Right renal cortex interstitium (tissue), 3 donors: ENCODE measurements at places on chromosomes 12 and 14. TPM values are rescaled to one million over a fixed set of nuclear protein-coding genes. Genes with fewer than 3 reads are reported as not detected.

GRCh38 chr14:51638071-51638944, 13.4 kb upstream of the FRMD6 start:
- no peak for DNase-seq

DNA sequence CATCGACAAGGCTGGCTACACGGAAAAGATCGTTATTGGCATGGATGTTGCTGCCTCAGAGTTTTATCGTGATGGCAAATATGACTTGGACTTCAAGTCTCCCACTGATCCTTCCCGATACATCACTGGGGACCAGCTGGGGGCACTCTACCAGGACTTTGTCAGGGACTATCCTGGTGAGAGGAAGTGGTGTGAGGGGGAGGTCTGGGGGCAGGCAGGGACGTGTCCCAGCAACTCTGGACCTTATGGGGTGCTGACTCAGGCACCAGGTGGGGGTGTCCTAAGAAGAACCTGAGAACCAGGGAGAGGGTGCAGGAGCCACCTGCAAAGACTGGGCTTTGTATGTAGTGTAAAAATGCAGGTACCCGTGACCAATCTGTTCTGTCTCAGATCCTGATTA, 5.2 kb downstream of the ENO2 start:
- no peak for DNase-seq

- DNase-seq: no peak
These were observed 28.3 kb downstream of the NID2 start for GRCh38 chr14:52040598-52040997.

GRCh38 chr14:30445852-30446251, 113.1 kb upstream of the G2E3 start:
- DNase-seq: no peak

DNA sequence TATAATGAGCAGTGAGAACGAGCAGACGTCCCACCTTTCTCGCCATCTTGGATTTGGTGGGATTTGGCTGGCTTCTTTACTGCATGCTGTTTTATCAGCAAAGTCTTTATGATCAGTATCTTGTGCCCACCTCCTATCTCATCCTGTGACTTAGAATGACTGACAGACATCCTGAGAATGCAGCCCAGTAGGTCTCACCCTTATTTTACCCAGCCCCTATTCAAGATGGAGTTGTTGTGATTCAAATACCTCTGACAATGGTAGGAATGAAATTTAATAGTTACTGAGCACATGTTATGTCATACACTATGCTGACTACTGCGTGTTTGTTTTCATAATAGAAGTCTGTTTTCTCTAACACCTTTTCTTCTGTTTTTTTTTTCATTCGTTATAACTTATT, 1.9 kb downstream of the TMTC3 start:
- no peak for DNase-seq

DNA sequence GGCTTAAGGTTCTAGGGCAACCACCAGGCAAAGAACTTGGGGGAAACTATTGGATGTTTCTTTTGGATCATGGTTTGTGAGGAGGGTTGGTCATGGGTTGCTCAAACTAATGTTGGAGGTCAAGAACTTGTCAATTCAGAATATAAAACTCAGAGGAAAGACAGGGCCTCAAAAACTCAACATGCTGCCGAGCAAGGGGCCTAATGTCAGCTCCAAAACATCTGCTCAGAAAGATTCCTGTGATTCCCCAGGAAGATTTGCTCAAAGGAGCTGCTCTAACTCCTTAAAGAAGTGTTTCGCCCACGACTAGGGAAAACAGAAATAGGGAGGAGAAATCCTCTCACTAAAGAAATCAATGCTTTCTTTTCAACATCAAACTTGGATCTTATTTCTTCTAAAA, 3.7 kb upstream of the IGF1 start:
- DNase-seq: no peak

DNA sequence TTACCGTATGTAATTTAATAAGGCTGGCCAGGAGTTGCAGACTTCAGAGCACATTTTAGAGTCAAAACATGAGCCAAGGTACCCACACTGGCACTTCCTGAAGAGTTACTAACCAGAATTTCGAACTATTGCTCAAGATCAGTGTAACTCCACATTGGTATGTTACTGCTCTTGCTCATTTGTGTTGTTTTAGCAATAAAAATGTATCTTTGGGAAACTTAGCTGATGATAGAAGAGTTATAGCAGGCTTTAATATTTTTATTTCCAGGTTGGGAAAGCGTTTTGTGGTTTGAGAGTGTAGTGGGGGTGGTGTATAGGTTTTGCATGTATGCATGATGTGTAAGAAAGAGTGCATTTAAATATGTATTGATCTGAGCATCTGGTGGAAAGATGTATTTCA, 96.6 kb downstream of the SCN8A start:
- no peak for DNase-seq

DNA sequence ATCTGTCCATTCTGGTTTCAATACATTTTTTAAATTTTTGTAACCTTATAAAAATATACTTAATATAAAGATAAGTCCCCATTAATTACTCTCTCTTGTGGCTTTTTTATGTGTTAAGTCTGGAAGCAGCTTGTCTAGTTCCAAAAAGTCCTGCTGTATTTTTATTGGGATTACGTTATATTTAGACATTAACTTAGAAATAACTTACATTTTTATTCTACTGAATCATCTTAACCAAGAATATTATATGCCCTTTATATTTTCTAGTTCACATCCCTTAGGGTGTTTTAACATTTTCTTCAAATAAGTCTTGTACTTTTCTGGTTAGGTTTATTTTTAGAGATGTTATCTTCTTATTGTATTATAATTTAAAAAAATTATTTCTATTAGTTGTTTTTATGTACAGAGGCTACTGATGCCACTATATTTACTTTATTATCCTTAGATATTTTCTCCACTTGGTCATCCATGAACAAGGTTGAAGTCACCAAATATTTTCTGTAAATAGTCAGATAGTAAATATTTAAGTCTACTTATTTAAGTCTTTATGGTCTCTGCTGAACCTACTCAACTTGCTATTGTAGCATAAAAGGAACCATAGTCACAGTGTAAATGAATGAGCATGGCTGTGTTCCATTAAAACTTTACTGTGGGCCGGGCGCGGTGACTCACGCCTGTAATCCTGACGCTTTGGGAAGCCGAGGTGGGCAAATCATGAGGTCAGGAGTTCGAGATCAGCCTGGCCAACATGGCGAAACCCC, 132.4 kb upstream of the NEDD1 start:
- DNase-seq: no peak

GRCh38 chr12:109343677-109344076, 4.0 kb upstream of the MYO1H start:
- DNase-seq: no peak

- no peak for DNase-seq
These were observed 133.5 kb downstream of the KTN1 start for GRCh38 chr14:55713486-55713885.

The TPPP2 gene
- polyA plus RNA-seq: 3.7 TPM

The LUM gene
- polyA plus RNA-seq: 23.7 TPM

The CEP170B gene
- 9.5 TPM for polyA plus RNA-seq

The ZDHHC22 gene
- 0.35 TPM for polyA plus RNA-seq

The PIP4K2C gene
- 47.5 TPM for polyA plus RNA-seq

The PTPRO gene
- polyA plus RNA-seq: 253 TPM

The GNPTAB gene
- 39.5 TPM for polyA plus RNA-seq
